Aorta (tissue), 5 donors: ENCODE measurements at places on chromosomes 3 and 15.

DNA sequence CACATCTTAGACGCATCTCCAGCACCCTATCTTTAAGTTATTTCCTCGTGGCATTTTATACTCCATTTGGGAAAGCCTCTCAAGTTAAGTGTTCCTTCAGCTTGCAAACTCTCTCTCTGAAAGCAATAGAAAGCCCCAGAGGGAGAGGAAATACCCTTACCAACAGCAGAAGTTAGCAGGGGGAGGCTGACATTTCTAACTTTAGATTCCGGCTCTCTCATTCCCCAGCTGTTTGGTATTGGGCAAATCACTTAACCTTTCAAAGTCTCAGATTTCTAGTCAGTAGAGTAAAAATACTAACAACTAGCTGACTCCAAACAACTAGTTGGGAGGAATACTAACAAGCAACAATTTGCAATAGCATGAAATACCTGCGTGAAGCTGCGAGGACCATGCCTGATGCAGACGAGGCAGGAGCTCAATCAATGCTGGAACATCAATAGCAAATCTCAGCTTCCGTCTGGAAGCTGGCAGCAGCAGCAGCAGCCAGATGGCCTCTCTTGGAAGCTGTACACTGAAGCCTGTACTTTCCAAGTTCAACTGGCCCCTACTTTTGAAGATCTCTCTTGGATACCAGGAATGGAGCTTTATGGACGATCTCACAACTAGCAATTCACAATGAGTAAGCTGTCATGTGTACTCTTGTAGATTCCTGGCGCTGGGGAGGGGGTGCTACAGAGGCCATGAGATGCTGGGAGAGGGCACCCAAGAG lies 47.8 kb downstream of the THBS1 start:
- DNase-seq, result no peak

GRCh38 chr3:63864008-63864964 lies 619 bp downstream of the ATXN7 start:
- peak; percentile 61 for DNase-seq

GRCh38 chr3:721086-721485 lies 371.7 kb upstream of the CNTN6 start:
- DNase-seq, result no peak

DNA sequence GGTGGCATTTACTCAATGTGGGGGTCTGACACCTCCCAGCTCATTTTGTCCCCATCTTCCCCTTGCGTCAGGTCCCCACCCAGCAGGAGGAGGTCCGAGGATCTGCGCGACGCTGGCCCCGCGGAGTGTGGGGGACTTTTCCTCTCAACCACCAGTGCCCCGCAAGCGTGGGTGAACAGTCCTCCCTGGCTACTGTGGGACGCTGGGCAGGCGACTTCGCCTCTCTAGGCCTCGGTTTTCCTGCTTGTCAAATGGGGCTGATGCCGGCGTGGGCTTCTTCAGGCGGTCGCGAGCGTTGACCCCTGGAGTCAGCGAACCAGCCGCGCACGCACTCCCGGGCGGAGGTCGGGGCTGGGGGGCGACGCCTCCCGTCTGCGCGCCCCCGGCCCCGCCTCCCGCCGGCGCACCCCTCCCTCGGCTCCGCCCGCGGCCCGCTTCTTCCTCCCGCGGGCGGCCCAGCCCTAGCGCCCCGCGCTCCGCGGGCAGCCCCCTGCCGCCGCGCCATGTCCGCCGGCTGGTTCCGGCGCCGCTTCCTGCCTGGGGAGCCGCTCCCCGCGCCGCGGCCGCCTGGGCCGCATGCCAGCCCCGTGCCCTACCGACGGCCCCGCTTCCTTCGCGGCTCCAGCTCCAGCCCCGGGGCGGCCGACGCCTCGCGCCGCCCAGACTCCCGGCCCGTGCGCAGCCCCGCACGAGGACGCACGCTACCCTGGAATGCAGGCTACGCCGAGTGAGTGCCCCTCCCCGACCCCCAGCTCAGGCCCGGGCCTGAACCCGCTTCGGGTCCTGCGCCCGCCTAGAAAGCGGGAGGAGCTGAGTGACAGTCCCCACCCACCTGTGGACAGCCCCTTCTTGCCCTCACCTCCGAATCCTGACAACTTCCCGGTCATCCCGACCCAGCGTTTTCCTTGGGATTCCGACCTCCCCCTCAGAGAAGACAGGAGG lies at the start of gene PPM1M:
TSS of gene PPM1M (plus strand) at position 438 of the 942 bp plus-strand sequence. CDS start at position 504, 66 bp downstream.
- peak; percentile 70 for DNase-seq

DNA sequence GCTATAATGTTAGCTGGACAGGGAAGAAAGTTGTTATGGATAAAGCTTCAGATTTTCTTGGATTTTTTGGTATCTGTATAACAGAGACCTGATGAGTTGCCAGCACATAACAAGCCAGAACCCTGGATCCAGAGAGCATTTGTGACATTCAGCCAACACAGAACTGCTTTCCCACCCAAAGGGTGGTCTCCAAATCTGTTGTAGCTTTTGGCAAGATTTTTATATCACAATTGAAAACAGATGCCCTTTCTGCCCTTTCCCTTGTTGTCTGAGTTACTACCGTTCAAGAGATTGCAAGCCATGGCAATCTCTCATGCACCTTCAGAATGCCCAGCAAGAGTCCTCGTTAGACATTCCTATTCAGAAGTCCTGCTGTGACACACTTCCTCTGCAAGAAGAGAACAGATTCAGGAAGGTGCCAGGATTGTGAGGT lies 107.6 kb upstream of the FGF7 start:
- DNase-seq, result no peak

- DNase-seq, result peak; percentile 44
Observed at GRCh38 chr3:14148041-14148985, 23.5 kb downstream of the TMEM43 start.
